Inflammatory macrophage (primary cell): ENCODE measurements at places on chromosomes 1 and 21.
A peak's percentile ranks its signal among the peaks of the same experiment; 100 is the strongest.

GRCh38 chr21:25836396-25836795 lies 101.6 kb downstream of the GABPA start:
- DNase-seq: no peak

- no peak for DNase-seq
Observed at GRCh38 chr1:32806910-32807523, 10.1 kb downstream of the YARS1 start.

- peak; percentile 15 for DNase-seq
Observed at GRCh38 chr1:154863315-154864174, 6.5 kb downstream of the KCNN3 start.

- no peak for DNase-seq
Observed at GRCh38 chr1:186487163-186487562, 26.2 kb upstream of the PDC start.

DNA sequence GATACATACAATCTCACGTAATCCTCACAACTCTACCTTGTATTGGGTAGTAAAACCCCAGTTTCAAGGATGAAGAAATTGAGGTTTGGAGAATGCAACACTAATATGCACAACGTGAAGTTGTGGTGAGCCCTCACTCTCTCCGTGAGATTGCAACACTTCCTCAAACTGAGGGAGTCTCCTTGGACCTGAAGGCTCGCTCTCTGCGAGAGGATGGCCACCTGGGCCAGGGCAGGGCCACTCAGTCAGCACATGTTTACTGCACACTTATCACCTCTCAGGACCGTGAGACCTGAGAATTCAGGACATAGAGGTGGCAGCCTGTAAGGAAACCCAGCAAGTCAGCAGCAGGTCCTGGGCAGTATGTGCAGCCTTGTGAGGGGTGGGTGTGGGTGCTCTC lies 8.7 kb downstream of the SH3BP5L start:
- peak; percentile 77 for DNase-seq

DNA sequence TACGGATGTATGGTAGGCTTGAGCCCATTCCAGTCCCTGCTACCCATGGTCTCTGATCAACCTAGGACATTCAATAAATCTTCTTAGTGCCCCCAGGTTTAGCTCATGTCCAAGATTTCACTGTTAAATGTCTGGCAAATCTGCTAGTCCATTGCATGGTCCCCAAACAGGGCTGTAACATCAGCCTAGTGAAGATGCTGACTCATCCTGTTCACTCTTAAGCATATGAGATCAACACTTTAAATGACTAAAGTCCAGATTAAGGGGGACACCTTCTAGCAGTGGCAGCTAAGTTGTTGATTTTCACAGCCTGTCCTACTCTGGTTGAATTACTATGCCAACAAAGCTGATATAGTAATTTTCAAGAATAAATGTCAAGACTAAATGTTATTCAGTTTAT lies 46.5 kb upstream of the NUF2 start:
- no peak for DNase-seq

DNA sequence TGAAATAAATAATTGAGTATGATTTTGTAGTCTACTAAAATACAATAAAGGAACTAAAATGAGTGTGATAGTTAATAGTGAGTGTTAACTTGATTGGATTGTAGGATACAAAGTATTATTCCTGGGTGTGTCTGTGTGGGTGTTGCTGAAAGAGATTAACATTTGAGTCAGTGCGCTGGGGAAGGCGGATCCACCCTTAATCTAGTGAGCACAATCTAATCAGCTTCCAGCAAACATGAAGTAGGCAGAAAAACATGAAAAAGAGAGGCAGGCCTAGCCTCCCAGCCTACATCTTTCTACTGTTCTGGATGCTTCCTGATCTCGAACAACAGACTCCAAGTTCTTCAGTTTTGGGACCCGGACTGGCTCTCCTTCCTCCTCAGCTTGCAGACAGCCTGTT lies 1716.6 kb downstream of the MRPL39 start:
- DNase-seq: no peak

DNA sequence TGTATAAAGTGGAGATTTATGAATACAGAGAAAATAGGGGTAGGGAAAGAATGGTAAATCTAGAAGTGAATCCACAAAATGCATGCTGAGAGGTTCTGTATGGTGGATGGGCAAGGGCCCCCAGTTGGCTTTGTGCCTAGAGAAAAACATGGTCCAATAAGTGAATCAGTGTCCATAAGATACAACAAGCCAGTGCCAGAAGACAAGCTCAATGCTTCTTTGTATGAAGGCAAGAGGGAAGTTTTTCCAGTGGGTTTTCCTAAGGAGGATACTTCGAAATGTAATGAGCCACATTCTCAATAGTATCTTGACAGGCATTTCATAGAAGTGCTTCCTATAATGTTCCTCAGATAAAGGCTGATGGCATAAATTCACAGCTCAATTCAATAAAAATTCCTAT lies 169.4 kb upstream of the HMCN1 start:
- DNase-seq: no peak

GRCh38 chr1:54837002-54837853 lies 36.1 kb upstream of the TTC22 start:
- DNase-seq: no peak
